ENCODE measurements at places on chromosomes 11 and 22.

GRCh38 chr11:73248526-73249185 lies 23.5 kb upstream of the P2RY6 start:
- H3K27me3 ChIP-seq: peaks cover 4% of the 10 kb centered on the region
- H3K36me3 ChIP-seq: no peaks in the 10 kb centered on the region
- H3K4me3 ChIP-seq: no peak overlapping the region
- peak overlapping the region; percentile 8 for H3K27ac ChIP-seq
- no peak for DNase-seq

GRCh38 chr11:126739499-126740145 lies 260.9 kb downstream of the KIRREL3 start:
- DNase-seq: no peak
- no peak overlapping the region for H3K4me3 ChIP-seq
- peaks cover 19% of the 10 kb centered on the region for H3K36me3 ChIP-seq
- peaks cover 3% of the 10 kb centered on the region for H3K27me3 ChIP-seq

- DNase-seq: peak; percentile 10
- peak overlapping the region; percentile 15 for H3K27ac ChIP-seq
- H3K27me3 ChIP-seq: no peaks in the 10 kb centered on the region
- H3K4me1 ChIP-seq: peaks cover 46% of the 10 kb centered on the region
- H3K36me3 ChIP-seq: peaks cover 36% of the 10 kb centered on the region
- no peak overlapping the region for H3K4me3 ChIP-seq
These were observed 14.1 kb downstream of the AASDHPPT start for GRCh38 chr11:106091480-106092123.

- no peak for DNase-seq
- no peak overlapping the region for H3K27ac ChIP-seq
- H3K4me3 ChIP-seq: no peak overlapping the region
- peaks cover 42% of the 10 kb centered on the region for H3K27me3 ChIP-seq
- H3K36me3 ChIP-seq: no peaks in the 10 kb centered on the region
These were observed 12.8 kb upstream of the OSBP2 start for GRCh38 chr22:30681831-30682230.

GRCh38 chr22:24996420-24996952 lies 44.0 kb downstream of the KIAA1671 start:
- H3K27ac ChIP-seq: no peak overlapping the region
- peaks cover 25% of the 10 kb centered on the region for H3K4me1 ChIP-seq
- no peaks in the 10 kb centered on the region for H3K36me3 ChIP-seq
- no peak for DNase-seq
- H3K27me3 ChIP-seq: peaks cover 2% of the 10 kb centered on the region
- no peak overlapping the region for H3K4me3 ChIP-seq

DNA sequence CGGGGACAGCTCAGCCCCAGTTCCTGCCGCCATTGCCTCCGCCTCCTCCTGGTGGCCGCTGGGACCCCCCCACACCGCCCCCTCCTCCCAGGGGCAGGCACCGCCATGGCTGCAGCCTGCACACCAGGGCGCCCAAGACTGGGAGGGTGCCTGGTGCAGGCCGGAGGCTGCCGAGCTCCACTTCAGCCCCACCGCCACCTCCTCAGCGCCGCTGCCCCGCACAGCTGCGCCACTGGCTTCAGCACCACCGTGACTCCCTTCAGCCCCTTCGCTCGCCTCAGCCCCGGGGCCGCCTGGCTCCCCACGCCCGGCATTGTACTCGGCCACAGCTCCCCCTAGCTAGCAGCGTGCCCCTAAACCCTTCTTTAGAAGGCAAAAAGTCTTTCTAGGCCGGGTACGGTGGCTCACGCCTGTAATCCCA lies 131.1 kb downstream of the CRYBB2 start:
- peaks cover 7% of the 10 kb centered on the region for H3K4me1 ChIP-seq
- peaks cover 11% of the 10 kb centered on the region for H3K36me3 ChIP-seq
- H3K27me3 ChIP-seq: peaks cover 2% of the 10 kb centered on the region
- H3K4me3 ChIP-seq: no peak overlapping the region
- DNase-seq: no peak
- H3K27ac ChIP-seq: no peak overlapping the region

GRCh38 chr11:57981536-57981935 lies 42.1 kb upstream of the OR9Q1 start:
- H3K27me3 ChIP-seq: peaks cover 9% of the 10 kb centered on the region
- H3K4me3 ChIP-seq: no peak overlapping the region
- no peaks in the 10 kb centered on the region for H3K4me1 ChIP-seq
- DNase-seq: no peak

DNA sequence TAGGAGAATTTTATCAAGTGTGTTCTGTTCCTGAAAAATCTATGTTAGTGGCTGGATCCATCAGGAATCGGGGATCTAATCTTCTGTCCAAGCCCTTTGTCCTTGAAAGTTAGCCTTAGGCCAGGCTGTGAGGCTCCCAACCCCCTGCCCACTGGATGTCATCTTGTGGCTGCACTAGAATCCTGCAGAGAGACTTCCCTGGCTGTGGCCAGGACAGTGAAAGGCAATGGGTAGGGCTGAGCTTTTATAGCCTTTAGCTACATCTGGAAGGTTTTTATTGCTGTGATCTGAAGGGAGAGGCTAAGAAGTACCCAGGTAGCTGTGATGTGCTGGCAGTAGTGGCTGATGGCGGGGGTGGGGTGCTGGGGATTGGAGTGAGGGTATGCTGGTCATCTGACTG lies 2.1 kb downstream of the OAF start:
- peak overlapping the region; percentile 95 for H3K4me3 ChIP-seq
- peaks cover 2% of the 10 kb centered on the region for H3K27me3 ChIP-seq
- peaks cover 7% of the 10 kb centered on the region for H3K36me3 ChIP-seq
- DNase-seq: no peak
- peak overlapping the region; percentile 92 for H3K27ac ChIP-seq

- no peak for DNase-seq
- H3K27me3 ChIP-seq: peaks cover 41% of the 10 kb centered on the region
- no peak overlapping the region for H3K27ac ChIP-seq
- H3K4me1 ChIP-seq: no peaks in the 10 kb centered on the region
- no peaks in the 10 kb centered on the region for H3K36me3 ChIP-seq
These were observed 49.3 kb upstream of the LMO1 start for GRCh38 chr11:8312986-8313385.

DNA sequence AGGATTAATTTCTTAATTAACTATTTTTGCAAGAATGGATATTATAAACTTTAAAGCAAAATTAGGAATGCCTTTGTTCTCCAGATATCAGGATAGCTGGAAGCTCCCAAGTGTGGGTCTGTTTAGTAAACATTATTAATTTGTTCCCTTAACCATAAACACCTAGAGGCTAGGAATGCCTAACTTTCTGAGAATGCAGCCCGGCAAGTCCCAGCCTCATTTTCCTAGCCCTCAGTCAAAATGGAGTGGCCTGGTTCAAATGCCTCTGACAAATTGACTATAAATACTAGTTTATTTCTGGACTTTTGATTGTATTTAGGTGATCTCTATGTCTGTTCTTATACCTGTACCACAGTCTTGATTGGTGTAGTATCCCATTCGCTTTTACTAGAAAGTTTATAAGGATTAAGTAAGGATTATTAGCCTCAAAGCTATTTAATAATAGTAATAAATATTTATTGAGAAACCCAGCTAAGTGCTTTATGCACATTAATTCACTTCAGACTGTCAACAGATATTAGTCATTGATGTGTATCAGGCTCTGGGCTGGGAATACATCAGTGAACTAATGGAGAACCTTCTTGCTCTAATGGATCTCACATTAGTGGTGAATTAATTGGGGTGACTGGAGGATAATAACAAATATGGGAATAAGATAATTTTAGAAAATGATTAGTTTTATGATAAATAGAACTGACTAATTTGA lies 25.8 kb downstream of the PPME1 start:
- H3K4me3 ChIP-seq: no peak overlapping the region
- H3K27ac ChIP-seq: no peak overlapping the region

GRCh38 chr22:25570486-25570885 lies 6.0 kb downstream of the GRK3 start:
- no peaks in the 10 kb centered on the region for H3K36me3 ChIP-seq
- H3K4me3 ChIP-seq: no peak overlapping the region
- DNase-seq: no peak
- no peak overlapping the region for H3K27ac ChIP-seq
- H3K27me3 ChIP-seq: peaks cover 3% of the 10 kb centered on the region

- no peak overlapping the region for H3K27ac ChIP-seq
- no peaks in the 10 kb centered on the region for H3K4me1 ChIP-seq
- no peak overlapping the region for H3K4me3 ChIP-seq
These were observed 242.2 kb downstream of the DCDC1 start for GRCh38 chr11:31127290-31127689.

- H3K27me3 ChIP-seq: peaks cover 1% of the 10 kb centered on the region
- DNase-seq: no peak
These were observed 421.0 kb upstream of the API5 start for GRCh38 chr11:42890773-42891172.

DNA sequence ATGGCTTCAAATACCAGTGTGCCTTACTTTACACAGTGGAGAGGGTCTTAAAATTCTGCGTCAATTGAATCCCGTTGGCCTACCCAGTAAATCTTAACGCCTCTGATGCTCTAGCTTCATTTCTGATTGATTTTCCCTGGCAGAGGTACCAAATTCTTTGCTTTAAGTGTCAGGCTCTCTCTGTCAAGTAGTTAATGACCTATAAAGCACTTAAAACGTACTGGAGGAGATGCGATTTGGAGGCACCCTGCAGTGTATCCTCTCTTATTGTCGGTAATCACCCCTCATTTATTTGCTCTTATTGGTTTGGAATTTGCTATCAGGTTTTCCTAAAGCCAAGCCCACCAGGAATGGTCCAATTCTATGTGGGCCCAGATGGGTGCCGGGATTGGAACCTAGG lies 59.2 kb downstream of the NFAM1 start:
- DNase-seq: no peak
- no peak overlapping the region for H3K4me3 ChIP-seq
- H3K4me1 ChIP-seq: peaks cover 21% of the 10 kb centered on the region
- no peak overlapping the region for H3K27ac ChIP-seq

- DNase-seq: no peak
- no peaks in the 10 kb centered on the region for H3K36me3 ChIP-seq
- H3K4me1 ChIP-seq: peaks cover 40% of the 10 kb centered on the region
- H3K27me3 ChIP-seq: peaks cover 3% of the 10 kb centered on the region
- no peak overlapping the region for H3K4me3 ChIP-seq
- no peak overlapping the region for H3K27ac ChIP-seq
These were observed 14.5 kb downstream of the SCGB1A1 start for GRCh38 chr11:62433141-62433903.

DNA sequence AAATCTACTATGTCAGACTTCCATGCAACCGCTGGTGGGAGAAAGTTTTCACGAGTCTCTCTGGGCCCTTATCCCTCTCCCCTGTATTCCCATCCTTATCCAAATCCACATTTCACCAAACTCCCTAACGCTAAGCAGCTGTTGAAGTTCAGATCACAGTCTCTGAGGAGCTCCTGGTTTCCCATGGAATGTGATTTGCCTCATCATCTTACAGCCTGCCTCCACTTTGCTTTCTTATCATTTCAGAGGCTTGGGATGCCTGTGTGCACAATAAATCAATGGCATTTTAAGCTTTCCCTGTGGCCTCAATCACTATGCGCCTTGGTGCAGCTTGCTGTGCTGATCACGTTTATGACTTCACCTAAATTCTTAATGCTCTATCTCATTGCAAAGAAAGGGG lies 352.4 kb upstream of the FAT3 start:
- H3K27me3 ChIP-seq: no peaks in the 10 kb centered on the region
- no peak overlapping the region for H3K4me3 ChIP-seq
- no peak for DNase-seq
- no peak overlapping the region for H3K27ac ChIP-seq

- peaks cover 19% of the 10 kb centered on the region for H3K36me3 ChIP-seq
- H3K27ac ChIP-seq: peak overlapping the region; percentile 73
- peak overlapping the region; percentile 96 for H3K4me3 ChIP-seq
These were observed 700 bp upstream of the STX3 start for GRCh38 chr11:59754494-59754858.

DNA sequence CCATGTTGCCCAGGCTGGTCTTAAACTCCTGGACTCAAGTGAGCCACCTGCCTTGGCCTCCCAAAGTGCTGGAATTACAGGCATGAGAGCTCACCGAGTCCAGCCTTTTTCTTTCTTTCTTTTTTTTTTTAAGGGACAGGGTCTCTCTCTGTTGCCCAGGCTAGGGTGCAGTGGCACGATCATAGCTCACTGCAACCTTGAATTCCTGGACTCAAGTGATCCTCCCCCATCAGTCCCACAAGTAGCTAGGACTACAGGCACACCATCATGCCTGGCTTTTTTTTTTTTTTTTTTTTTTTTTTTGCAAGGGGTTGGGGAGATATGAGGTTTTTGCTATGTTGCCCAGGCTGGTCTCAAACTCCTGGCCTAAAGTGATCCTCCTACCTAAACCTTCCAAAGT lies 78.5 kb downstream of the MRTFA start:
- H3K27me3 ChIP-seq: peaks cover 2% of the 10 kb centered on the region
- H3K27ac ChIP-seq: no peak overlapping the region
- DNase-seq: no peak

GRCh38 chr11:9446230-9446629 lies 14.6 kb upstream of the ZNF143 start:
- no peak for DNase-seq
- no peaks in the 10 kb centered on the region for H3K27me3 ChIP-seq
- H3K4me3 ChIP-seq: no peak overlapping the region
- no peaks in the 10 kb centered on the region for H3K4me1 ChIP-seq

- H3K27ac ChIP-seq: no peak overlapping the region
- DNase-seq: no peak
- peaks cover 14% of the 10 kb centered on the region for H3K36me3 ChIP-seq
- H3K4me1 ChIP-seq: peaks cover 36% of the 10 kb centered on the region
- no peak overlapping the region for H3K4me3 ChIP-seq
- H3K27me3 ChIP-seq: peaks cover 2% of the 10 kb centered on the region
These were observed 30.0 kb downstream of the LINC01488 start for GRCh38 chr11:69511358-69512055.

DNA sequence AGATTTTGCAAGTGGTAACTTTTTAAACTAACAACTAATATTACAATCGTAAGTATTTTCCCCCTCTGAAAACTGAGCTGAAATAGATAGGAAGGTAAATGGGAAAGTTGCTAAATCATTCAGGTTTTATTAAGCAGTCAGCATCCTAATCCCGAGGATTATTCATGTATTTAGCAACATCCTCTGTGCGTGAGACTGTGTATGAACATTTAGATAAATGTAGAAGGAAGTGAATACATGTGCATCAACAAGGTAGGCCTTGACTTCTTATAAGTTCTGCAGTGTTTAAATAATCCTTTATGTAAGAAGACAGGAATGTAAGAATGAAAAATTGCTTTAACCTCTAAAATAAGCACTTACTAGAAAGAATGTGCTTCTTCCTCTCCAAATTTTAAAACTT lies 745.9 kb upstream of the TENM4 start:
- peak overlapping the region; percentile 12 for H3K27ac ChIP-seq
- H3K27me3 ChIP-seq: peaks cover 3% of the 10 kb centered on the region
- peaks cover 12% of the 10 kb centered on the region for H3K4me1 ChIP-seq
- H3K36me3 ChIP-seq: no peaks in the 10 kb centered on the region
- no peak overlapping the region for H3K4me3 ChIP-seq

Data from HFFc6 (cell line).